ENCODE measurements at places on chromosomes 6 and 20. TPM values are rescaled to one million over a fixed set of nuclear protein-coding genes. Genes with fewer than 3 reads are reported as not detected.

The KCNB1 gene
- total RNA-seq, result 0.53 TPM

DNA sequence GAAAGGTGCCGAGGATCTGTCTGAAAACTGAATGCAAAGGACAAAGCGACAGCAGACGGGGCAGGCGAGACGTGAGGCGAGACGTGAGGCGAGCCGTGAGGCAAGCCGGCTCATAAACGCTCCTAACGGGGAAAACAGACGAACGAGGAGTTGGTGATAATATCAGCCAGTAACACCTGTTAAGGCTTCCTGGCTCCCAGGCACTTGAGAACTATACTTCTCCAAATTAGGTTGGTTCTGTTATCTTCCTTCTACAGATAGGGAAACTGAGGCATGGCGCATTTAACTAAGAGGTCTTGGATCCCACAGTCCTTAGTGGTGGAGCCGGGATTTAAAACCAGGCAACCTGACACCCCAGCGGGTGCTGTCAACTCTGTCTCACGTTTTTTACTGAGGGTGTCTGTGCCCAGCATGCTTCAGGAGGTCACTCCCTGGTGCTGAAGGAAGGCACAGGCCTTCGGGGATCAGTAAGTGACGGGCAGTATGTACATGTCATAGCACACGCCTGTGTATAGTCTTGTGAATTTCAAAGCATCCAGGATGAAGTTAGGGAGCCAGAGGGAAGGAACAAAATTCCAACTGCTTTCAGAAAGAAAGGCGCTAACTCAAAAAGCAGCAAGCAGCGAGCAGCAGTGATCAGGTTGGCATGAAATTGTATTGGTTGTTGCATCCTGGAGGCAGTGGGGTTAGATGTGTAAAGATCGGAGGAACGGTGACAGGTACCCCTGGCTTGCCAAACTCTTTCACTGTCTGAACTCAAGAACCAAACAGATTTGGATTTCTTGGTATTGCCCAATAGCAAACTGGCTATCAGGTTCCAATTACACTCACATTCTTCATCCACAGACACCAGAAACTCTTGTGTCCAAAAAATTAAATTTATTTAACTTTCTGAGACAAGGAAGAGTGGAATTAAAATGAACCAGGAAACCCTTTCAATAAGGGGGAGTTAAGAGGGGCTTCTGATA, 318.7 kb downstream of the THBS2 start:
- DNase-seq, result no peak
- H3K4me3 ChIP-seq, result no peak overlapping the region
- no peak overlapping the region for H3K27ac ChIP-seq
- H3K4me1 ChIP-seq, result no peaks in the 10 kb centered on the region

DNA sequence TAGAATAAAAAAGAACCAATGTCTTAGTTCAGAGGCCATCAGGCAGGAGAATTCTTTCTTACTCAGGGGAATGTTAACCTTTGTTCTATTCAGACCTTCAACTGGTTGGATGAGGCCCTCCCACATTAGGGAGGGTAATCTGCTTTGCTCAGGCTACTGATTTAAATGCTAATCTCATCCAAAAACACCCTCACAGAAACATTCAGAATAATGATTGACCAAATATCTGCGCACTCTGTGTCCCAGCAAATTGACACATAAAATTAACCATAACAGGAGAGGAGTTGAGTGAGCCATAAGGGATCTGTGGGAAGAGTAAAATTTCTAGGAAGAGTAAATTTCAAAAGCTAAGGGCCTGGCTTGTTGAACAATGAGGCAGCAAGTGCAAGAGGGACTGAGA, 234.0 kb upstream of the PLCB4 start:
- H3K4me1 ChIP-seq, result no peaks in the 10 kb centered on the region
- H3K27ac ChIP-seq, result no peak overlapping the region
- no peak for DNase-seq
- no peak overlapping the region for H3K4me3 ChIP-seq

The SMLR1 gene
- not detected for total RNA-seq

- H3K4me1 ChIP-seq, result no peaks in the 10 kb centered on the region
- peaks cover 77% of the 10 kb centered on the region for H3K27me3 ChIP-seq
- no peaks in the 10 kb centered on the region for H3K36me3 ChIP-seq
- H3K27ac ChIP-seq, result no peak overlapping the region
- no peak overlapping the region for H3K4me3 ChIP-seq
These were observed 158.1 kb upstream of the ZNF184 start for GRCh38 chr6:27630727-27631608.

DNA sequence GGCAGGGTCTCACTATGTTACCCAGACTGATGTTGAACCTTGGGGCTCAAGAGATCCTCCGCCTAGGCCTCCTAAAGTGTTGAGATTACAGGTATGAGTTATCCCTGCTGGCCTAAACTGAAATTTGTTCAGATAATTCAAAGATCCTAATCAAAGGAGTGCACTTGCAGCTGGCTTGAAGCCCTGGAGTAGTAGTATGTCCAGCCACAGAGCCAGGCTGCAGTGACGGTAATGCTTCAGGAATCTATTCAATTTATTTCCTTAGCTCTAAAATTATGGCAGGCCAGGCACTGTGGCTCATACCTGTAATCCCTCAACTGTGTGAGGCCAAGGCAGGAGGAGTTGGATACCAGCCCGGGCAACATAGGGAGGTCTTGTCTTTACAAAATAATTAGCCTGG, 1.4 kb upstream of the DDX43 start:
- H3K4me3 ChIP-seq, result no peak overlapping the region
- H3K36me3 ChIP-seq, result no peaks in the 10 kb centered on the region
- H3K27me3 ChIP-seq, result no peaks in the 10 kb centered on the region
- H3K4me1 ChIP-seq, result peaks cover 4% of the 10 kb centered on the region
- DNase-seq, result no peak

GRCh38 chr6:37998366-37998765, 178.8 kb downstream of the ZFAND3 start:
- DNase-seq, result no peak
- H3K27me3 ChIP-seq, result no peaks in the 10 kb centered on the region

GRCh38 chr6:108521616-108522107, 39.1 kb upstream of the FOXO3 start:
- no peak overlapping the region for H3K27ac ChIP-seq
- DNase-seq, result no peak
- no peak overlapping the region for H3K4me3 ChIP-seq
- no peaks in the 10 kb centered on the region for H3K27me3 ChIP-seq

DNA sequence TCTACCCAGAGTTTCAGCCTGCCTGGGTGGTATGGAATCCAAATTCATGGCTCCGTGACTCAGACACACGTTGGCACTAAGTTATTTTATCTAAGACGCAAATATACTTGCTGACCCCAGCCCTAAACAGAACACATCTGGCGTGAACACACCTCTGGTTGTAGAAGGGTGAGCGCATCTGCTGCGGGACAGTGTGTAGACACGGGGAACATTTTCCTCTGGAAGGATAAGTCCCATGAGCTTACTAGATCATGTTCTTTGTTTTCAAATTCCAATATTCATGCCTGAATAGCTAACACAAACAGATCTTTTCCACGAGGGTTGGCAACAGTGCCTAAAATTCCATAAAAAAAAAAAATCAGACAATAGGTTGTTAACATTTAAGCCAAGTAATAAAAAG, 87.8 kb downstream of the TMEM170B start:
- no peak overlapping the region for H3K4me3 ChIP-seq
- no peaks in the 10 kb centered on the region for H3K36me3 ChIP-seq
- H3K27me3 ChIP-seq, result no peaks in the 10 kb centered on the region
- no peak overlapping the region for H3K27ac ChIP-seq
- H3K4me1 ChIP-seq, result peaks cover 2% of the 10 kb centered on the region

DNA sequence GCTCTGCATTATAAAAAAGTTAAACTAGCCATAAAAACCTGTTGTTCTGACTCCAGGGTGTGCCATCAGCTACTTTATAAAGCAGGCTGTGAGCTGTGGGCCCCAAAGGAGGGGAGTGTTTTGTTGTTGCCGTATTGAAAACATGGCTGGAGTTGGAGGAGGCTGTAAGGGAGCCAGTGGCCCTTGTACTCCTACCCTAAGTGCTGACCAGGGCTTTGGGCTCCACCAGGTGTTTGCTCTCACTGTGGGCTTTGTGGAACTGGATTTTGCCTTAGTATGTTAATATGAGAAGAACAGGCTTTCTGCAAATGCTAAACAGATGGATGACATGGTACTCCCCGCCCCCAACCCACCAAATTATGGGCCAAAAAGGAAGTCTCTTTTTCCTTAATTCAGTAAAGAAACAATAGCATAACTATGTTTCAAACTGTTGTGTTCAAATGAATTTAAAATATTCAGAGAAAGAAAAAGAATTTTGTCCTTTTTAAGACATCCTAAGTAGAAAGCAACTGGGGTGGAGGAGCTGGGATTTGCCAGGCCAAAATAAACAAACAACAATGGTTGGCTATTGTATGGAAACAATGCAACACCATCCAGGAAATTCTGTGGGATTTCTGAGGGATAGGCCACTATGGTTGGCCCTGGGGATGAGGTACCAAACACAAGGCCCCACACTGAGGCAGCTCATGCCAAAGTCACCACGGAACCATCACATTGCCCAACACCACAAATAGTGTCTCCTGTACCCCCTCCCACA, 63.3 kb downstream of the PLCG1 start:
- H3K4me3 ChIP-seq, result no peak overlapping the region
- no peaks in the 10 kb centered on the region for H3K27me3 ChIP-seq
- no peaks in the 10 kb centered on the region for H3K4me1 ChIP-seq
- H3K36me3 ChIP-seq, result peaks cover 31% of the 10 kb centered on the region
- H3K27ac ChIP-seq, result no peak overlapping the region

The PMEPA1 gene
- 26.9 TPM for total RNA-seq

The SNX9 gene
- 25.0 TPM for total RNA-seq

The MEI4 gene
- not detected for total RNA-seq

DNA sequence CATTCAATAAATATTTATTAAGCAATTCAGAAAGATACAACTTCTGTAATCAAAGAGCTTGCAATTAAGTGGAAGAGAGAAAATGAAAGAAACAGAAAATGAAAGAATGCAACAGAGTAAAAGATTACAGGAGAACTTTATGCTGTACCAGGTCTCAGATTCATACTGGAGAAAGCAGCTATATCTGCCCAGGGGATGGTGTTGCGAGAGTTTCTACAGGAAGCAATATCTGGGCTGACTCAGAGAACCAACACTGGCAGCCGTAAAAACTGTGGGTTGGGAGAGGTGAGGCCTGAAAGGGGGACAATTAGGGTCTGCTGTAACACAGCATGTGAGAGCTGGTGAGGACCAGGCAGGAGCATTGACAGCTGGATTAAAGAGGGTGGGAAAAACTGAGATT, 256.7 kb upstream of the TCF21 start:
- H3K27ac ChIP-seq, result no peak overlapping the region
- H3K27me3 ChIP-seq, result no peaks in the 10 kb centered on the region
- H3K4me3 ChIP-seq, result no peak overlapping the region
- no peak for DNase-seq
- H3K4me1 ChIP-seq, result no peaks in the 10 kb centered on the region

DNA sequence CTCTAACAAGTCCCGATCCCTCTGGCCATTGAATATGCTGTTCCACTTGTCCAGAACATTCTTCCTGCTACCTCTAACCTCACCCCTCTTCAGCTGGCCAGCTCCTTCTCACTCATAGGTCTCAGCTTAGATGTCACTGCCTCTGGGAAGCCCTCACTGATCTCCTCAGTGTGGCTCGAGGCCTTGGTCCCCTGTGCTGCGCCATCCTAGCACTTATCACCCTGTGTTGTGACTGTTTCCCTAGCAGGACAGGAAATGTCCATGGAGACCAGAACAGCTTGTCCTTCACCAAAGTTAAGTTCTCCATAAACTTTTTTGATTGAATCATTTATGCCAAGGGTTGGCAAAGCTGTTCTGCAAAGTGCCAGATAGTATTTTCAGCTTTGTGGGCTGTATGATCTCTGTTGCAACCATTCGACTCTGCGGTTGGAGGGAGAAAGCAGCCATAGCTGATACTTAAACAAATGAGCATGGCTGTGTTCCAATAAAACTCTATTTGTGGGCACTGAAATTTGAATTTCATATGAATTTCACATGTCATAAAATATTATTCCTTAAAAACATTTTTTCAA, 6.5 kb upstream of the BNIP5 start:
- no peak for DNase-seq
- no peak overlapping the region for H3K27ac ChIP-seq
- H3K4me3 ChIP-seq, result no peak overlapping the region
- peaks cover 16% of the 10 kb centered on the region for H3K4me1 ChIP-seq
- H3K27me3 ChIP-seq, result peaks cover 8% of the 10 kb centered on the region

- no peaks in the 10 kb centered on the region for H3K27me3 ChIP-seq
- H3K4me1 ChIP-seq, result no peaks in the 10 kb centered on the region
- no peak for DNase-seq
- no peak overlapping the region for H3K4me3 ChIP-seq
- H3K27ac ChIP-seq, result no peak overlapping the region
- no peaks in the 10 kb centered on the region for H3K36me3 ChIP-seq
These were observed 118.2 kb downstream of the CDC5L start for GRCh38 chr6:44505751-44506150.

- no peaks in the 10 kb centered on the region for H3K27me3 ChIP-seq
- H3K36me3 ChIP-seq, result no peaks in the 10 kb centered on the region
- no peak overlapping the region for H3K27ac ChIP-seq
- H3K4me3 ChIP-seq, result no peak overlapping the region
- no peaks in the 10 kb centered on the region for H3K4me1 ChIP-seq
- no peak for DNase-seq
These were observed 1131.3 kb upstream of the MAP3K7 start for GRCh38 chr6:91718198-91718597.

GRCh38 chr6:148628251-148628650, 118.6 kb upstream of the UST start:
- no peak for DNase-seq
- H3K27me3 ChIP-seq, result peaks cover 4% of the 10 kb centered on the region
- no peaks in the 10 kb centered on the region for H3K4me1 ChIP-seq
- no peak overlapping the region for H3K4me3 ChIP-seq

DNA sequence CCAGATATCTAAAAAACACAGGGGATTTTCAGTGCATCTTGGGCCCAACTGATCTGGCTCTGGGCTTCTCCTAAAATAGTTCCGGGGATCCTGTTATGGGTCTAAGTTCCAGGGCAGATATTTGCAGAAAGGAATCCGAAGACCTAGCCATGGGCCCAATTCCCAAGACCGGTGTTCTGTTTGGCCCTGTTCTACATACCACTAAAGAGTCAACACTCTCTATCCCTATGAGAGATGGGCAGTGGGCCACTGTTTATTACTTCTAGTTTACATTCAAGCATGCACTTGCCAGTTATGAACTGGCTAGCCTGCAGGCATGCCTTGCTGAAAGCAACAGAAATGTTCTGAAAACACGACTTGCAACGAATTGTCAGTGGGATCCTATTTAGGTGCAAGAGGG, 87.4 kb upstream of the PLCB4 start:
- H3K27me3 ChIP-seq, result no peaks in the 10 kb centered on the region
- no peak for DNase-seq
- no peaks in the 10 kb centered on the region for H3K36me3 ChIP-seq
- no peaks in the 10 kb centered on the region for H3K4me1 ChIP-seq
- H3K27ac ChIP-seq, result no peak overlapping the region

Data from lower lobe of right lung (tissue), 2 donors.